Frontal cortex (tissue), 4 donors: ENCODE measurements at places on chromosomes 1 and 21.

GRCh38 chr1:115115521-115116161 lies 26.3 kb upstream of the TSPAN2 start:
- DNase-seq = no peak

DNA sequence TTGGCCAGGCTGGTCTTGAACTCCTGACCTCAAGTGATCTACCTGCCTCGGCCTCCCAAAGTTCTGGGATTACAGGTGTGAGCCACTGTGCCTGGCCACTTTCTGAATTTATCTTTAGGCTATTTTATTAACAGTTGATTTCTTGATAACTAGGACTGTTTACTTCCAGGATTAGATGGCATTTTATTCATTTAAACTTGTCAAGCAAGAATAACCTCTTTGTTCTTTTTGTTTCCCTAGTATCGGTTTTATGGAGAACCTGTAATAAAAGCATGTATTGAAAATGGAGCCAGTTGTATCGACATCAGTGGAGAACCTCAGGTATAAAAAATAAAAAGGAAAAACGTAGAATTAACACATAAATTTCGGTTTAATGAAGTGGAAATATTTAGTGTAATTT lies 11.5 kb downstream of the SCCPDH start:
- DNase-seq = no peak

- DNase-seq = no peak
These were observed 151.0 kb upstream of the RAB4A start for GRCh38 chr1:229119876-229120275.

DNA sequence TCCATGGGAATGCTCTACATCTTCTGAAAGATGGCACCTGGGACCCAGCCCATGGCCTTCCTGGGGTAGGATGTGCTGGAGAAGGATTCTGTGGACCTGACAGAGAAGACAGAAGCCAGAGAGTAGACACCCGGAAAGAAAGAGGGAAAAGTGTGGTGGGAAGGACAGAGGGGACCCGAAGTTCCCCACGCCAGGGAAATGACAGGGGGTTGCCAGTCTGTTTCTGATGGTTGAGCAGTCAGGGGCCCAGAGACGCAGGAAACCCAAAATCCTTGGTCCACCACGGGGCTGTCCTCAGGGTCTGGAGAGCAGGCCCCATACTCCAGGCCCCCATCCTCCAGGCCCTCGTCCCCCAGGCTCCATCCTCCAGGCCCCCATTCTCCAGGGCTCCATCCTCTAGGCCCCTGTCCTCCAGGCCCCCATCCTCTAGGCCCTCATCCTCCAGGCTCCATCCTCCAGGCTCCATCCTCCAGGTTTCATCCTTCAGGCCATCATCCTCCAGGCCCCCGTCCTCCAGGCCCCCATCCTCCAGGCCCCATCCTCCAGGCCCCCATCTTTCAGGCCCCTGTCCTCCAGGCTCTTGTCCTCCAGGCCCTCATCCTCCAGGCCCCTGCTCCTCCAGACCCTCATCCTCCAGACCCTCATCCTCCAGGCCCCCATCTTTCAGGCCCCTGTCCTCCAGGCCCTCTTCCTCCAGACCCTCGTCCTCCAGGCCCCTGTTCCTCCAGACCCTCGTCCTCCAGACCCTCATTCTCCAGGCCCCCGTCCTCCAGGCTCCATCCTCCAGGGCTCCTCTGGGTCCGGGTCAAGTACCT lies 1.0 kb upstream of the TFF2 start:
- DNase-seq = no peak

- DNase-seq = no peak
These were observed 1446.8 kb downstream of the MRPL39 start for GRCh38 chr21:24160528-24160927.

DNA sequence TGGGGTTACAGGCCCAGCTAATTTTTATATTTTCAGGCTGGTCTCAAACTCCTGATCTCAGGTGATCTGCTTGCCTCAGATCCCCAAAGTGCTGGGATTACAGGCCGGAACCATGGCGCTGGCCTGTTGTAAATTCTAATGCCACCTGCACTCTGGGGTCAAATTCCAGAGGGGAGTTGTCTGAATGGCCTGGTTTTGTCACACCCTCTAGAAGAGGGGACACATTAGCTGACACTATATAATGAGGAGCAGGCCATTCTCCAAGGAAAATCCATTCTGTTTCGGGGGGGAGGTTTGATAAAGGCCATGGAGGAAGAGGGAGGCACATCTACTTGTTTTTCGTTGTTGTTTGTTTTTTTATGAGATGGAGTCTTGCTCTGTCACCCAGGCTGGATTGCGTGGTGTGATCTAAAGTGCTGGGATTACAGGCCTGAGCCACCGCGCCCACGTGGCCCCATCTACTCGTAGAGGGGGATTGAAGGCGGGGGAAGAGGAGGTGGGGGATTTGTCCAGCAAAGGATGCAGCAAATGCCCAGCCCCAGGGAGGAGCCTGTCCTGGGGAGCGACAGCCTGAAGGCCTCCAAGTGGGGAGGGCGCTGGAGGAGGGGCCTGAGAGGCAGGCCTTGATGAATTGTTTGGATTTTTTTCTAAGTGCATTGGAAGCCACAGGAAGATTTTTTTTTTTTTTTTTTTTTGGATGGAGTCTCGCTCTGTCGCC lies 78.4 kb upstream of the SLC45A1 start:
- no peak for DNase-seq

DNA sequence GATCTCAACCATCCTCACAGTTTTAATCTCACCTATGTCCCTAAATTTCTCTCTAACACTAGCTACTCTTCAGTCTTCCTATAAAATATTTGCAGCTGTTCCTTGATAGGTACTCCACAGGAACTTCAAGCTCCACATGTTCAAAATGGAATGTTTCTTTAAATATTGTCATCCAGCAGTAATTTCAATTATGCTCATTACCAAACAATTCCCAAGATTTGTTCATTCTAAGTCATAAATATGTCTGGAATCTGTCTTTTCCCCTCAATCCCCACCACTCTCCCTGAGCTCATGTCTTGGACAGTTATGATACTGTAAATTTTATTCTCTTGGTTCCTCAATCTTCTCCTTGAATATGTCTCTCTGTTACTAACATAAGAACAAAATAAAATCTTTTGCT lies 214.4 kb downstream of the NRIP1 start:
- DNase-seq = no peak

GRCh38 chr21:46058431-46059145 lies 39.3 kb upstream of the COL6A2 start:
- DNase-seq = no peak

DNA sequence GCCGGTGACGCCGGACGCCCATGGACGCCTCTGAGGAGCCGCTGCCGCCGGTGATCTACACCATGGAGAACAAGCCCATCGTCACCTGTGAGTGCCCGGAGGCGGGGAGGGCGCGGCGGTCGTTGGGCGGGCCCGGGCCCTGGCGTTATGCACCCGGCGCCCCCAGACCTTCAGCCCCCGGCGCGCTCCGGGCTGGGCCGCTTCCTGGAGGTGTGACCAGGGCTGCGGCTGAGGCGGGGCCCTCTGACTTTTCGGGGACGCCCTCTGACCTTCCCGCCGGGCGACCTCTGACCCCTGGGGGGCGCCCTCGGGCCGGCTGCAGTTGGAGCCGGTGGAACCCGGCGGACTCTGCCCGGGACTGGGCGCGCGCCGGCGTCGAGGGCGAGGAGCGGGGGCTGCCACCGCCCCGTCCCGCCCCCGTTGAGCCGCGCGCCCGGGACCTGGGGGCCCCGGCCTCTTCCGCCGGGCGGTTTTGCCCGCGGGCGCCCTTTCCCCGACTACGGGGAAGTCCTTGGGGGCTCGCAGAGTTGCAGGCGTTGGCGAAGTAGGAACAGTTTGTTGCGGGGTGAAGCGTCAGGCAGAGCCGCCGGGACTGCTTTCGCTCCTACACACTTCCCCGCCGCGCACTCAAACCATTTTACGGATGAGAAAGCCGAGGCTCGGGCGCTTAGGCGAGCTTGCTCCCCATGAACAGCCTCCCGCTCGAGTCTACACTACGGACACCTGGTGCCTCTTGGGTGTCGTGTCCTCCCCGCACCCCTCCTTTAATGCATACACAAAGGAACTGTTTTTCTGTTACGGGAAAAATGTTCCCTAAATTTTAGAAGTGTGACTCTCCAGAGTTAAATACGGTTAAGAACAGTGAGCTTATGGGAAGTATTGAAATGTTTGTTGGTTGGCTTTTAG lies 618 bp downstream of the TRAPPC10 start:
- peak; percentile 86 for DNase-seq

GRCh38 chr1:113353580-113353979 lies 36.7 kb upstream of the MAGI3 start:
- DNase-seq = no peak

- DNase-seq = no peak
These were observed 79.7 kb upstream of the BCL10 start for GRCh38 chr1:85356130-85356529.

- no peak for DNase-seq
These were observed 135.4 kb upstream of the BACE2 start for GRCh38 chr21:41032541-41032940.

DNA sequence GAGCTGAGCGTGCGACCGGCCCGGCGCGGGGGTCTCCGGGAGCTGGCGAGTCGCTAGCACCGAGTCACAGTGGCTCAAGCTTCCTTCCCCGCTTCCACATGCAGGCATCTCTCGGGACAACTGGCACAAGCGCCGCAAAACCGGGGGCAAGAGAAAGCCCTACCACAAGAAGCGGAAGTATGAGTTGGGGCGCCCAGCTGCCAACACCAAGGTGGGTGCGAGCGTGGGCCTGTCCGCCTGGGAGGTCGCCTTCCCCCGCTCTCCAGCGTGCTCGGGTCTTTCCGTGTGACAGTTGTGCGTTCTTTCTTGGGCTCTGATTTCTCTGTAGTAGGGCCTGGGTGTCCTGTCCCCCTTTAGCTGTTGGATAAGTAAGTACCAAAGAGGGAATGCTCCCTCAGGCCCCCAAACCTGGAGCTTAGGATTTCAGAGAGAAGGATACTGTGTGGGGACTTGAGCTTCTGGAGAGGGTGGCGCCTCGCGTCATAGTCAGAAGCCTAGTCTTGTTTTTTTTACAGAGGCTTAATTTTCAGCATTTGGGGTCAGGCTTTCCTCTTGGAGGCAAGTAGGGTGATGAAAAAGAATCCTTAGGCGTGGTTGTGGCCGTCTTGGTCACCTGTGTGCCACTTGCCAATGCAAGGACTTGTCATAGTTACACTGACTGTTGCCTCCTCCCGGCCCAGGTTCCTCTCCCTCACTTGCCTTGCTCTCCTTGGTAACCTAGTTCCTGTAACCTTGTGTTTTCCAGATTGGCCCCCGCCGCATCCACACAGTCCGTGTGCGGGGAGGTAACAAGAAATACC lies 790 bp downstream of the RPS8 start:
- DNase-seq = peak; percentile 34

GRCh38 chr1:43914576-43915525 lies 18.8 kb upstream of the ARTN start:
- DNase-seq = no peak

DNA sequence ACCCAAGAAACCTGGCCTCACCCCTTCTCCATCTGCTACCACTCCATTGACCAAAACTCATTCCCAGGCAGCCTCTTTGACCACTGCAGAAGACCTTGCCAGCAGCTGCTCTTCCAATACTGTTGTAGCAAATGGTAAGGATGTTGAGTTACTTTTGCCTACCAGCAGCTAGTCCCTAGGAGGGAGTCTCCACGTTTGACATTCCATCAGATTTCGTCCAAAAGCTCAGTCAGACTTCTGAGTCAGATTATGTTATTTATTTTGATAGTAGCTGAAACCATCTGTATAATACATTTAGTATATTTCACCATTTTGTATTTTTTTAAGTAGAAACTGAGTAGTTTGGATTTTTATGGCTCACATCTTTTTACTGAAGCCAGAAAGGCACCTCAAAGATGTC lies 51.5 kb upstream of the WNT2B start:
- no peak for DNase-seq

GRCh38 chr1:97999320-97999719 lies 78.5 kb upstream of the DPYD start:
- DNase-seq = no peak

GRCh38 chr1:1020415-1021009 lies 592 bp downstream of the AGRN start:
- DNase-seq = no peak

GRCh38 chr1:201356701-201357100 lies 20.8 kb downstream of the TNNT2 start:
- no peak for DNase-seq

DNA sequence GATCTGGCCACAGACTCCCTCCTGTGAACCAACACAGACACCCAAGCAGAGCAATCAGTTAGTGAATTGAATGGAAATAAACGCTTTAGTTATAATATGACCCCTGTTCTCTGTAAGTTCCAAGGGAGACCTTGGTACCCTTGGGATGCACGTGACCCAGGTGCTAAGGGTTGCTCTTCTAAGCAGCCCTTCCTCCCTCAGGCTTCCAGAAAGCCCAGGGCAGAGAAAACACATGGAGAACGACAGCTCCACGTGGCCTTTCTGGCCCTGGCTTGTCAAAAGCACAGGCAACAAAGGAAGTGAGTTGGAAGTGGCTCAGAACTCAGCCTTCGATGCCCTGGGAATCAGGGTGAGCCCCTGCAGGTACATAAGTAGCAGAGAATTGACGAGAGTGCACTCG lies 57.4 kb downstream of the LACTBL1 start:
- no peak for DNase-seq

- DNase-seq = no peak
These were observed 1.7 kb upstream of the DNTTIP2 start for GRCh38 chr1:93880731-93881130.

- DNase-seq = no peak
These were observed 28.9 kb downstream of the PBX1 start for GRCh38 chr1:164587617-164588501.

DNA sequence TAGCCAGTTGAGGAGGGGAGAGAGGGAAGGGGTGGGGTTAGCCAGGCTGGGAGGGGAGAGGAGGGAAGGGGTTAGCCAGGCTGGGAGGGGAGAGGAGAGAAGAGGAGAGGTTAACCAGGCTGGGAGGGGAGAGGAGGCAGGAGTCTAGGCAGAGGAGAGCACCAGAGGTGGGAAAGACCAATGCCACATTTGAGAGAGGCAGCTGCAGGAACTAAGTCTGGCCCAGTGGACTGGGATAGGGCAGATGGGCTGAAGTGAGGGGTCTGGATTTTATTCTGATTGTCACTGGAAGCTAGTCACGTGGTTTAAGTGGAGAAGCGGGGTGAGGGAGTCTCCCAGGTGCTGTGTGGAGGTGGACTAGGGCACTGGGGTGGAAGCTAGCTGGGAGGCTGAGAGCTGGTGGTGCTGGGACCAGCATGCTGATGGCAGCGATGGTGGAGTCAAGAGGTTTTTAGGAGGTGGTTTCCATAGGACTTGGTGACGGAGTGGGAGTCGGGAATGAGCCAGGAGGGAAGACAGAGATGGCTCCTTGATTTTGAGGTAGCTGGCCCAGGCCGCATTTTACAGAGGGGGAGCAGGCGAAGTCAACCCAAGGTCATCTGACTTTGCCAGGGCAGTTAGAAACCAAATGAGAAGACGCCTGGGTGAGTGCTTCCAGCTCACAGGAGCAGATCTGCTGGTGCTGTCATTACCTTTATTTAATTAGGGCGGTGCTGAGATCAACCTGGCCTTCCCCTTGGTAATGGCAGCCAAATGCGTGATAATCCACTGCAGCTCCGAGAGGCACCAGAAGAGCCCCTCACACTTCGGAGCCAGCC lies 42.8 kb downstream of the DISP3 start:
- no peak for DNase-seq
